ENCODE measurements at places on chromosomes 6 and 20.

DNA sequence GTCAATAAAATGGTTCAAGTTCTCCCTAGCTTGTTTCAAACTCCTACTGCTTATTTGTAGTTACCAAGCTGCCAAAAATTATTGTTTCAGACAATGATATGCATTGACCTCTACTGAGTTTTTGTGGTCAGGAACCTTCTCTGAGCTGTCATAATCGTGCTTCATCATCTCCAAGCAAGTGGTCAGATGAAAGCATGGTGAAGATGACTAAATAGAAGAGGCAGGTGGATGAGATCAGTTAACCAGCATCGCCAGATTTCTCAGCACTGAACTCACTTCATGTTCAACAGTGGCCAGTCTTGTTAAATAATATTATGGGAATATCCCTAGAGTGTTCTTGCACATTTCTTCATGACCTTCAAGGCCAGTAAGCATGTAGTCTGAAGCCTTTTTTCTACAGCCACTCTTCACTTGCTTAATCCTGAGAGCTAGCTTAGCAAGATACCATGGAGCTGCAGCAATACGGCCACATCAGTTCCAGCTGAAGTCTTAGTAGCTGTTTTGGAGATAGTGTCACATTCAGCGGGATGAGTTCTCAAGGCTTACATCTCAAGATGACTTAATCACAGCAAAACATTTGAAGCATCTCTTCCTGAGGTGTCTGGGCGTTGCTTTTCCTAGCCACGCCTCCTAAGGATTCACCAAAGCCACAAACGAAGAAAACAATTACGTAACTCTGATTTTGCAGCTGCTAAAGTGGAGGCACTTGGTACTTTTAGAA lies 101.6 kb upstream of the TMEM30A start:
- DNase-seq: no peak

GRCh38 chr20:12699374-12700228 lies 309.2 kb upstream of the SPTLC3 start:
- DNase-seq: no peak

GRCh38 chr20:14792915-14793314 lies 455.5 kb upstream of the FLRT3 start:
- no peak for DNase-seq

GRCh38 chr20:33659341-33660034 lies 2.6 kb upstream of the C20orf144 start:
- no peak for DNase-seq

GRCh38 chr20:1934721-1935573 lies 39.7 kb downstream of the SIRPA start:
- no peak for DNase-seq

DNA sequence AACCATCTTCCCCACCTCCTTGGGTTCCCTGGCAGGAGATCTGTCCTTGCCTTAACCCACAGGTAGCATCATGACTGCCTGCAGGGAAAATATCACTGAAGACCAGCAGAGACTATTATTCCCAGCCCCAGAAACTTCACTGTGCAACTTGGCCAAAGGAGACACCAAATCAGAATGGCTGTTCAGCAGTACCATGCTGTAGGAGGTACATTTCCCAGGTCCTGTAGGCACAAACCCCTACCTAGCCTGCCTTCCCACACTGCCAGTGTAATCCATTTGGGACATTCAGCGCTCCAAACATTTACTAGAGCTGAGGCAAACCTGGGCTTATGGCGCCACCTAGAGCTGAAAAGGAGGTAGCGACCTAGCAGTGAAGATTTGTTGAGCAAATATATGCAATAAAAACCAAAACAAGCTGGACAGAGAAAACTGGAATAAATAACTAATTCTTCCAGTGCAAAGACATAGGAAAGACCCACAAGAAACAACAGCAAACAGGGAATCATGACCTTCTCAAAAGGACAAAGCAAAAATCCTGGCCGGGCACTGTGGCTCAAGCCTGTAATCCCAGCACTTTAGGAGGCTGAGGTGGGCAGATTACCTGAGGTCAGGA lies 60.3 kb downstream of the VTA1 start:
- DNase-seq: no peak
